AML-193 (cell line): ENCODE measurements at places on chromosomes 11 and 22.
A peak's percentile ranks its signal among the peaks of the same experiment; 100 is the strongest.

GRCh38 chr11:77187111-77187750, 59.2 kb downstream of the MYO7A start:
- no peak for DNase-seq

DNA sequence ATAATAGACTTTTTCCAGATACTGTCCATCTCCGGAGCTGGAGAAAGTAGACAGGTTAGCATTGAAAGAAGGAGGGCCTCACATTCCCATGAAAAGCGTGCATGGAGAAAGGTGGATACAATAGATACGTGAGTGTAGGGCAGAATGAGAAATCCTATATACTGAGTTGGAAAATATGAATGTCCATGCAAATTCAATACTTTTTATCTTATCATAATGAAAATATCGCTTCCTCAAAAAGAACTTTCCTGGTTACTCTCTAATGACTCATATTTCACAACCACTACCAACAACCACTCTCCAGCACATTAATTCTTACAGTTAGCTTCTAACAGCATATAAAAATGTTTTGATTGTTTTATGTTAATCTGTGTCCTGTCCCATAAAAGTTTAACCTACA, 22.0 kb upstream of the MS4A6A start:
- DNase-seq: peak; percentile 31

DNA sequence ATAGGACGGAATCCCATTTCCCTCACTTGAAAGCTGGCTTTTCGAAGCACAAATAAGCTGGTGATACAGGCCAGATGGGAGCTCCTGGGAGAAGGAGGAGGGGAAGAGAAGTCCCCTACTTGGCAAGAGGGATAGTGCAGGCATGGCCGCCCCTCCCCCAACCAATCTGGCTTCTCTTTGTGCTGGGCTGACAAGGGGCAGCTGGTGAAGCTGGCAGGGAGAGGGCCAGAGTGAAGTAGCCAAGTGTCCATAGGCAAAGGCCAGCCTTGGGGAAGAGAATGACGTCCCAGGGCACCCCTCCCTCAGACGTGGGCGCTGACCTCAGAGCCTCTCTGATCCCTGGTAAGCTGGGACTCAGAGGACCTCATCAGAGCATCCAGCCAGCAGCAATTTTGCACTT, 78.7 kb upstream of the GRAMD1B start:
- no peak for DNase-seq

DNA sequence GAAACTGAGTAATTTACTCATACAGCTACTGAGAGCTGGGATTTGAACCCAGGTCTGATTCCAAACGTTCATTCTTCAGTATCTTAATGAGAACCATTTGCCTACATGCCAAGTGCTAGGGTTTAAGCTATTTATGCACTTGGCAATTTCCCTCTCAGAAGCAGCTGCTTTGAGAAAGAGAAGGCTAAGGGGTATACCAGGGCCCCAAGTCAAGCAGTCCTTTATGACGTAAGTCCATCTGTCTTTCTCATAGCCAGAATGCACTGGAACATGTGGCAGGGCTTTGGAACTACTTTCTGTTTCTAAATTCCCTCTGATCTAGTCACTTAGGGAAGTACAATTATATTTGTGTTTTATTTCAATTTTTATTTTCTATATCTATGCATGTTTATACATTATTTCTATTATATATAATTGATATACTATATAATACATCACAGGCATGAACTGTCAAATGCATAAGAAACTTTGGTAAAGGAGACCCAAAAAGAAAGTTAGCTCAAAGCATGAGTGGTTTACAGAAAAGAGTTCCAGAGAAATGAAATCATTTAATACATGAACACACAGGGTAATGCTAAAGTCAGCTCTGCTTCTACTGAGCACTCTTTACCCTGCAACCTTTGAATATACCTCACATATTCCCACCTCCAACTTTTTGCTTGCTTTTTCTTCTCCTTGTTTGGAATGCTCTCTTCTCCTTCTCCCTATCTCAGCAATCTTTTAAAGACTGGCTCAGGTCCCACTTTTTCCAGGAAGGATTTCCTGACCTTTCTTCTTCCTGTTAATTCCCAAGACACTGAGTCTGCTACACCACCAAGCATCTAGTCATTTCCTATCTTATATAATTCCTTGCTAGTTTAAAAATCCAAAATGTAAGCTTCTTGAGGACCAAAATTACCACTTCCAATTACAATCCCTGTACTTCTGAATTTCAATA, 80.5 kb upstream of the GDPD4 start:
- no peak for DNase-seq

DNA sequence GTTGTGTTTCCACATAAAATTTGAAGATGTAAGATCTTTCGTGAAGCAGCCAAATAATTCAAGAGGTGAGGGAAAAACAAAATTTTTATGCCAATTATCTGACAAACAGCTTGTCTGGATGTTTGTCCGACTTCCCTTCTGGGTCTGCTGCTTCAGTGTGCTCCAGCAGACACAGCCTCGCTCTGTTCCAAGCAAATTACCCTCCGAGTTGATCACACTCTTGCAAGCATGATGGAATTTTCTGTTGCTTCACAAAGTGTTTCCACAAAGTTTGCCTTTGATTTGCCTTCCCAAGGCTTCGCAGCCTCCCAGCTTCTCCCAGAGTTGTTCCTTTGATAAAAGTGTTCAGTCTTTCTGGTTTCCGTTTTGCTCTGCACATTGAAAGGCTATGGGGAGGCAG, 78.4 kb upstream of the SEZ6L start:
- DNase-seq: no peak

DNA sequence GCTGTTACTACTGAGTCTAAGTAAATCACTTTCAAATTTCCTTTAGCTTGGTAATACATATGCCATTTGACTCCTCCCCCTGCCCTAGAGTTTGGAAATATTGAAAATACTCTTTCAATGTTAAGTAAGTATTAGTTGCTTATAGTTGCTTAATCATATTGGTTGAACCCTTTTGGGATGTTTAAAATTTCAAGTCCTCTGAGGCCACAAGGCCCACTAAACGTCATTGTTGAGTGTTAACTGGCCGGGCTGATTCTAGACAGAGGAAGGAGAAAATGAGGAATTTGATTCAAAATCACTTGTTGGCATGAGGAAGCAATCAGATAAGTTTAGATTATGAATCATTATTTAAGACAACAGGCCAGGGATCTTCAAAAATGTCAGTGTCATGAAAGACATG, 8.5 kb downstream of the NAV2 start:
- DNase-seq: no peak

DNA sequence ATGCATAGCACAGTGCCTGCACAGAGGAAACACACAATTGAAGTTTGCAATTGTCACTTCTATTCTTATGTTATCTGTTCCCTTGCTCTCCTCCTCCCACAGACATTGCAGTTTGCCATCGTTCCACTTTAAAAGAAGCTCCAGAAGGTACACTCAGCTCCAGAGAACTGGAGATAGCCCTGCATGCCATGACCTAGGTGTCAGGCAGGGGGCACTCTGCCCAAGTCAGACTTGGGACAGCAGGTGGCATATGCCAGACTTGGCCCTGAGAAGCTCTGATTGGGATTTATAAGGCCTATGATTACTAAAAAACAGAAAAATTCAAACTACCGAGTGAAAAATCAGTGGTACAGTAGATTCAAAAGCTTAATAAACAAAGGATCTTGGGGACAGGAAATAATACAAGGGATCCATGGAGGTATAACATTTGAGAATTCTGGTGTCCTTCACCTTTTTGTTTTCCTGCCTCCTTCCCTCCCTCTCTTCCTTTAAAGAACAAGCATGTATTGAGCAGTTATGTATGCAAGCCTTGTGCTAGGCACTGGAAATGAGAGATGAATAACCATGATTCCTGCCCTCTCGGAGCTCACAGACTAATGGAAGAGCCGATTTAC, 40.0 kb downstream of the TENM4 start:
- peak; percentile 26 for DNase-seq

GRCh38 chr11:97354576-97354975, 964.8 kb downstream of the JRKL start:
- DNase-seq: no peak
